Activated naive CD8-positive, alpha-beta T cell treated with anti-CD3 and anti-CD28 coated beads, Interleukin-2, amount 50 U/mL, for 24 hours (primary cell): ENCODE measurements at places on chromosomes 7 and 10.
A peak's percentile ranks its signal among the peaks of the same experiment; 100 is the strongest.

- no peak for DNase-seq
Observed at GRCh38 chr7:77442636-77443035, 26.5 kb upstream of the GSAP start.

GRCh38 chr7:122572706-122573105 lies 126.2 kb downstream of the RNF133 start:
- DNase-seq = no peak

- no peak for DNase-seq
Observed at GRCh38 chr10:80814147-80814652, 276.5 kb downstream of the SH2D4B start.

GRCh38 chr7:5284304-5285281 lies 1.9 kb downstream of the SLC29A4 start:
- DNase-seq = peak; percentile 33

- no peak for DNase-seq
Observed at GRCh38 chr10:6300784-6301460, 98.2 kb downstream of the PFKFB3 start.

DNA sequence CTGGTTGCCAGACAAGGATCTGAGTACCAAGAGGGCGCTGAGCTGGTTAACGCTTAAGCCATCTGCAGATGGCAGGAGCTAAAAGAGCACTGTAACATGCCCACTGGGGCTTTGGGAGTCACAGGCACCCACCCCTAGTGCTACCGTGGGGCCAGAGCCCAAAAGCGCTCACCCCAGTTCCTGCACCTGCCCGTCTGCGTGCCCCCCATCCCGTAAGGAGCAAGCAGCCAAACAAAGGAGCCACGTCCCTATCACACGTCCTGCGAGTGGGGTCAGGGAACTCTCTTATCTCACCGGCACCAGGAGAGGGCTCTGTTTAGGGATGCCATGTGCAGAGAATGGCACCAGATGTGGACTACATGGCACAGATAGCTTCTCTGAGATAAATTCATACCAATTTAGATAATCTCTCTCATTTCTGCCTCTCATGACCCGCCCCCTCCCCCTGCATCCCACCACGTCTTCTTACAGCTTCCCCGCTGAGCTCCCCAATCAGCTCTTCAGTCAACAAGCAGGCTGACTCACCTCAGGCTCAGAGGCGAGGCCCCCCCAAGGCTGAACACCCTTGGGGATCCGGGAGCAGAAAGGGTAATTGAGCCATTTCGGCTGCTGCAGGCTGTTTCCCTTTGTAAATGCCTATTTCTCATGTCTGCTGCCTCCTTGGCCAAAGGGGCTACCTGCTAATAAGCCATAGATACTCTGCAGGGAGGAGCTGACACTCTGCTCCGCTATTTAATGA lies 235.7 kb downstream of the GRID1 start:
- no peak for DNase-seq

GRCh38 chr7:101087334-101088068 lies 2.2 kb downstream of the TRIM56 start:
- DNase-seq = no peak

DNA sequence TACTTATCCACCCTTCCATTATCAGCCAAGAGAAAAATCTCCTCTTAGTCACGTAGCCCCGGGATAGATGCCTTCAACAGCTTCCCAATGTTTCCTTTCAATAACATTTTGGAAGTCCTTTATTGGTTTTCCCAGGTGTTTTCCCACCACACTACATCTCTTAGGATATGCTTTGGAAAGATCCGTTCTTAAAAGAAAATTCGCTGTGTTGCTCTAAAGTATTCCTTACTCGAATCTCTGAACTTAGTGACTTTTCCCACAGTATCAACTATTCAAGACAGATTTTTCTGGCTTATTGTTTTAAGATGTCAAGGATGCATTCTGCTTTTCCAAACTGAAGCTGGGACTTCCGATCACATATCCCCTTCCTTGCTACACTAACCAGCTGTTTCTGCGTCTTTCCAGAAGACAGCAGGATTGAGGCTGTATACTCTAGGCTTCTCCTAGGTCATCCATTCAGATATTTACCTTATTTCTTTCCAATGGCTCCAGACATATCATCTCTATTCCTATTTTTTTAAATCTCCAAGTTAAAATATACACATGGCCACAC lies 36.5 kb upstream of the SVIL start:
- DNase-seq = no peak

- DNase-seq = no peak
Observed at GRCh38 chr10:59127991-59128390, 48.5 kb upstream of the PHYHIPL start.

- no peak for DNase-seq
Observed at GRCh38 chr7:38545977-38546376, 85.2 kb downstream of the AMPH start.

- DNase-seq = no peak
Observed at GRCh38 chr7:34756025-34756437, 98.0 kb downstream of the NPSR1 start.

DNA sequence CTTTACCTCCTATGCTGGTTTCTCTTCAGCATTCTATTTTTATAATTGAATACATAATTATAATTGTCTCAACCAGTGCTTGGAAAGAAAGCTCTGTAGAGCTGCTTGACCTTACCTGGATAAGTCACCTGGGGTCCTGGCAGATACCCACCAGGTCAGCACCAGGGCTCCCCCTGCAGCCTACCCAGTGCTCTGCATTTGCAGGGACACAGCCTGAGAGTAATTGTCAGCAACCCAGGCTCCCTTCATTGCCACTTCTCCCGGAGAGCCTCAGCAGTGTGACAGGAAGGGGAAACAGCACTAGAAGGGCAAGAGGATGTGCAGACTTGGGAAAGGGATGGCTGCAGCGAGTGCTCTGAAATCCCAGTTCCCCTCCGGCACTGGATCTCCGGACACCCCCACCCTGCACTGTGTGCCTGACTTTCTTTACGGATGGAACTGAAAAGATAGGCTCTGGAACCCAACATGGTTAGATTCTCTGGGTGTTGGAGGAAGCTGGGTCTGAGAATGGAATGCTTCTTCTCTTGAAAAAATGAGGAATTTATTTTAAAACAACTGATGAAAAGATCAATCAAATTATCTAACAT lies 11.4 kb upstream of the PAX4 start:
- DNase-seq = peak; percentile 54

- no peak for DNase-seq
Observed at GRCh38 chr7:34153656-34154270, 248.4 kb downstream of the BMPER start.

DNA sequence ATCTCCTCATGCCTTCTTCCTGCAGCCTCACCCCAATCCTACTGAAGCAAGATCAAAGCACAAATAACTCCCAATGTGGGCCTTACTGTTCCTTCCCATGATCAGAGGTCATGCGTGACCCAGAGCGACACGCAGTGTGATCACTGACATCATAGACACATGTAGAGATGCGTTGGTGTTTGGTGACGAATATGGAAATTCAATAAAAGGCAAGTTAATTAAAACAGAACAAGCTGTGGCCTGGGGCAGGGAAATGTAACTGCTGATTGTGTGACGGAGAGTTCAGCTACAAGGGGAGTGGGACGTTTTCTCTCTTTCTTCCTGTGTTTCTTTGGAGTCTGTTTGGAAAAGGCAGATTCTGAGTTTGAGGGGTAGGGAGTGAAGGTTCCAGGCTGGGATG lies 34.8 kb upstream of the CARD11 start:
- DNase-seq = no peak

- no peak for DNase-seq
Observed at GRCh38 chr10:73553761-73554160, 37.4 kb downstream of the USP54 start.

DNA sequence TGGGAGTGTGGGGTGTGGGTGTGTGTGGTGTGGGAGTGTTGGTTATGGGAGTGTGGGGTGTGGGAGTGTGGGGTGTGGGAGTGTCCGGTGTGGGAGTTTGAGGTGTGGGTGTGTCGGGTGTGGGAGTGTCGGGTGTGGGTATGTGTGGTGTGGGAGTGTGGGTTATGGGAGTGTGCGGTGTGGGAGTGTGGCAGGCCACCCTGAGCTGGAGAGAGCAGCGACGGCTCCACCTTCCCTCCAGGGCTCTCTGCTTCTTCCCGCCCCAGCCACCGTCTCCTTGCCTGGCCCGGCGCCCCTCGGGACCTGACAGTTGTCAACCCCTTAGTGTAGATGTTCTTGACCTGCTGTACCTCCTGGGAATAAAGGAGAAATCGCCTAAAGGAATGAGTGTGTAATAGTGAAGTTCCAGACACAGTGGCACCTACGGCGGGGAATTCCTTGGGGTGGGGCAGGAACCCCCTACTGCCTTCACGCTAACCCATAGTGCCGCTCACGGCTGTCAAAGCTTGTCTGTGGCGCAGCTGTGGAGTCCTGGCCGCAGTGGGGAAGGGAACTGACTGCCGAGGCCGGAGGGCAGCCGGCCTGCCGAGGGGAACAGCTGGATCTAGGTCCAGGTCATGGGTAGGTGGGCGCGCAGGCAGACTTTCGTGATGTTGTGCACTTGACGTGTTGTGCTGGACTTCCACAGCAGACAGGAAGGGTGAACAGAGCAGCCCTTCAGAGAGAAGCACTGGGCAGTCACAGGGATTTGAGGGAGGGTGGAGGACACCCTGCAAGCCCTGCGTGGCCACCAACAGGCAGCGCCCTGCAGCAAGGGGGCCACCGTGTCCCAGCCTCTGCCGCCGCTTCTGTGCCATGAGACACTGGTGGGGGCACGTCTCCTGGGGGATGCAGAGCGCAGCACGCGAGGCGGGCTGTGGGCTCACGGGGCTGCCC lies 49.0 kb upstream of the EN2 start:
- no peak for DNase-seq

- DNase-seq = no peak
Observed at GRCh38 chr7:46007990-46008643, 87.0 kb upstream of the IGFBP3 start.

DNA sequence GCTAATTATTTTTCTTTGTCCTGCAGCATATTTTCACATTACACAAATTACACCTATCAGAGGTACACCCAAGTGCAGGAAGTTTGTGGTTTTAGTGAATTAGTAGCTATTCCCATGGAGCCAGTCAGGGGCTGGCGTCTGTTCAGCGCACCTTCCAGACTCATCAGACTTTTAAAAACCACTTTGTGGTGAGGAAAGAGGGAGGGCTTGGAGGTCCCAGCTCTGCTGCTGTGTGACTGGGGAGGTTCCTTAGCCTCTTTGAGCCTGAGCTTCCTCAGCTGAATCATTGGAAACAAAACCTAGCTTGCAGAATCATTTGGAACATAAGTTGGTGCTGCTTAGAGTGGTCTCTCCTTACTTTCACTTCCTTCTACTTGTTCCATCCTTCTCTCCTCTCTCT lies 175.4 kb downstream of the SORCS3 start:
- DNase-seq = no peak

- peak; percentile 18 for DNase-seq
Observed at GRCh38 chr7:4681218-4681851, 760 bp upstream of the FOXK1 start.

GRCh38 chr7:3453398-3453797 lies 152.3 kb downstream of the SDK1 start:
- no peak for DNase-seq

DNA sequence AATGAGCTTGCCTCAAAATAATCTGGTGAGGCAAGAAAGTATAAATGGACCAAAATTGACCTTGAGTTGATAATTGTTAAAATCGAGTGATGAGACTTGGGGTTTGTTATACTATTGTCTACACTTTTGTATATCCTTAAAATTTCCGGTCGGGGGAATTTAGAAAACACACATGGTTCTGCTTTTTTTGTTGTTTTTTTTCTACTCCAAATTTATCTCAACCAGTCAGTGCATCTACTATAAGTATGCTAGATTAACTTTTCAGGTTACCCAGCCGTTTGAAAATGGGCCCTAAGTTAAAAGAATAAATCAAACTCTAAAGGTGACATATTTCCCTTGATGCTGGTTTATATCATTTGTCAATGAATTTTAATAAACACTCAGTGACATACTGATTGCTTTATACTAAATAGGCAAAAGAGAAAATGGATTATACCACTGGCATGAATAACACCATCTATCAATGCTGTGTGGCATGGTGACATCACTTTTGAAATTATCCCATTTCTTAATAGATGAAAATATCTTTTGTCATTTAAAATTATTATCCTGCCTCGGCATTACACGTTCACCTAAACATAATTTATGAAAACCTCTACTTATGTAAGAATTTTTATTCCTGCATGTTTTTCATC lies 40.3 kb upstream of the ST8SIA6 start:
- DNase-seq = no peak

- DNase-seq = no peak
Observed at GRCh38 chr7:135879233-135879632, 97.9 kb downstream of the MTPN start.

DNA sequence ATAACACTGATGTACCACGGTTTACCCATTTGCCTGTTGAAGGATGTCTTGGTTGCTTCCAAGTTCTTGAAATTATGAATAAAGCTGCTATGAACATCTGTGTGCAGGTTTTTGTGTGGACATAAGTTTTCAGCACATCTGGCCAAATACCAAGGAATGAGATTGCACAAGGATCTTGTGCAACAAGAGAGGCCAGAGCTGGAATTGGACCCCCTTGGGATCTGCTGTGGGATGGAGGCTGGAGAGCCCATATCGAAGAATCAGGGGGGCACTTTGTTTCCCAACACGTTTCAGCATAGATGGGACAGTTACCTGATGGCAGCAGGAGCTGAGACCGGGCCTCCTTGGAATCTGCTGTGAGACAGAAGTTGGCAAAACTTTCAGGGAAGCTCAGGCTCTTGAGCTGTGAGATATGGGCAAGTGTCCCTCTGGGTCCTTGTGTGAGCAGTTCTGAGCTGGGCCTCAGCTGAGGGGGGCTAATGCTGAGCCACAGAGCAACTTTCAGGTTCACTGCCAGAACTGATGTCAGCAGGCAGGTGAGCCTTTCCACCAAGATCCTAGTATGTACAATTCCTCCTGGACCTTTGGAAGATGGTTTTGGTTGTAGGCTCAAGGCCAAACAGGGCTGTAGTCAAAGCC lies 115.2 kb upstream of the RAB18 start:
- DNase-seq = no peak
